ENCODE measurements at places on chromosomes 7 and 10.

- no peak for DNase-seq
These were observed at the start of gene IGF2BP3 for GRCh38 chr7:23470330-23471105. Gene IGF2BP3 (minus strand): TSS chr7:23470491. CDS start chr7:23470110, 381 bp downstream.

DNA sequence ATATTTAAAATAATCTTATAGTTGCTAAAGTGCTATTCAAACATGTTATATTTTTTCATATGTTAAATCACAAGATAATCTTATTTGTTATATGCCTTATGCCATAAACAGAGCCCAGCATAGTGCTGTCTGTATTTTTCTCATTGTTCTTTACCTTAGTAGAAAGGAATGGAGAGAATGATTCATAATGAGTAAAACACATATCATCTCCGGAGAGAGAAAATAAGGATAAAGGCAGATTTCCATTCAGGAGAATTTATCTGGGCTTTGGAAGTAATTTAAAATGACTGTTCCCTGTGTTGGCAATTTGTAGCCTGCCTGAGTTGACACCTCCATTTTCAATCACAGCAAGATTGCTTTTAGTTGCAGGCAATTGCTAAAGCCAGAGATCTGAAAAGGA, 30.2 kb downstream of the CHN2 start:
- no peak for DNase-seq

- DNase-seq = no peak
These were observed 97.8 kb downstream of the CHST15 start for GRCh38 chr10:123995461-123996131.

DNA sequence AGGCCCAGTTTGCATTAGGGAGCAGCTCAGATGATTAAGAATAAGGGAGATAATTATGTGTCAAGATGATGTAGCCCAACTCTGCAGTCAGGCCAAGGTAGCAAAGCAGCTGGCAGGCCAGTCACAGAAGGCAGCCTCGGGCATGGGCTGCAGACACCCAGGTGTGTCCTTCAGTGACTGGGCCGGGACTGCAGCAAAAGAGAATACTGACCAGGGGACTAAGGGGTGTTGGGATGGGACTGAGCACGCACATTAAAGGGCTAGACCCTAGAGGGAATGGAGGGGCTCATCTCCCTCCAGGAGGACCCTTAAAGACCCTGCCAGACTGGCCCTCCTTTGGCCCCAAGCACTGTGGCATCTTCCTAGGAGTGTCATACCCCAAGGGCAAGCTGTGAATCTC, 38.7 kb downstream of the PAX2 start:
- DNase-seq = no peak

- DNase-seq = no peak
These were observed 24.7 kb downstream of the PDGFA start for GRCh38 chr7:494906-495305.
